Upper lobe of left lung (tissue), 6 donors: ENCODE measurements at places on chromosomes 1 and 21.

DNA sequence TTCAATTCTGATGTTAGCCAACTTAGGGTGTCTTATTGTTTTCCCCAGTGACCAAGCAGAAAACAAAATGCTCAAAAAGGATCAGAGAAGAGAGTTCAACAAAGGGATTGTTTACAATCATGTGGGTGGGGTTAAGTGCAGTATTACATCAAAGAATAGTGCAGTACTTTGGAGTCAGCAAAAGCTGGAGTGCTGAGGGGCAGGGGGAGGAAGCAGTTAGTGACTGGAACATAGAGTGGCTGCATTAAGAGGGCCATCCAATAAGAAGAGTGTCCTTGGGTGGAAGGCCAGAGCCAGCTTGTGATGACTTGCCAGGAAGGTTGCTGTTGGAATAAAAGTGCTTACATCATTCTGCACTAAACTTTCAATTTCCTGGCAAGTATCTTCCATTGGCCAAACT, 175.5 kb downstream of the CYYR1 start:
- H3K36me3 ChIP-seq = no peaks in the 10 kb centered on the region
- H3K27ac ChIP-seq = no peak overlapping the region
- H3K4me1 ChIP-seq = no peaks in the 10 kb centered on the region
- no peak for DNase-seq

DNA sequence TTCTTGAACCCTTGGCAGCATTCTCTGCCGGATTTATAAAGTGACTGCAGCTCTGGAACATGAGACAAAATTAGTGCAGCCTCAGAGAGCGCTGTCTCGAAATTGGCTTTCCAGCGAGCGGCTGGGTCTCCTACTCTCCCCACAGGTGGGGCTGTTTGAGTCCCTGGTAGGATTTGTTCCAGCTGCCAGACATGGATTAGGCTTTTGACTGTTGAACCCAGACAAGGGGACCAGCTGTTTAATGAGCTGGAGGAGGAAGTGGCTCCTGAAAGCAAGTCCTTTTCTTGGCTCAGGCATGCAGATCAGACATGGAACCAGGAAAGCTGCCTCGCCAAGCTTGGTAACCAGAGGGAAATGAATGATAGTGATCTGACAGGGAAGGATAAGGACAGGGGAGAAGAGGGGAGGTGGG, 69.6 kb downstream of the UBIAD1 start:
- no peak overlapping the region for H3K4me3 ChIP-seq
- H3K36me3 ChIP-seq = no peaks in the 10 kb centered on the region
- no peaks in the 10 kb centered on the region for H3K4me1 ChIP-seq
- no peaks in the 10 kb centered on the region for H3K27me3 ChIP-seq
- no peak for DNase-seq

DNA sequence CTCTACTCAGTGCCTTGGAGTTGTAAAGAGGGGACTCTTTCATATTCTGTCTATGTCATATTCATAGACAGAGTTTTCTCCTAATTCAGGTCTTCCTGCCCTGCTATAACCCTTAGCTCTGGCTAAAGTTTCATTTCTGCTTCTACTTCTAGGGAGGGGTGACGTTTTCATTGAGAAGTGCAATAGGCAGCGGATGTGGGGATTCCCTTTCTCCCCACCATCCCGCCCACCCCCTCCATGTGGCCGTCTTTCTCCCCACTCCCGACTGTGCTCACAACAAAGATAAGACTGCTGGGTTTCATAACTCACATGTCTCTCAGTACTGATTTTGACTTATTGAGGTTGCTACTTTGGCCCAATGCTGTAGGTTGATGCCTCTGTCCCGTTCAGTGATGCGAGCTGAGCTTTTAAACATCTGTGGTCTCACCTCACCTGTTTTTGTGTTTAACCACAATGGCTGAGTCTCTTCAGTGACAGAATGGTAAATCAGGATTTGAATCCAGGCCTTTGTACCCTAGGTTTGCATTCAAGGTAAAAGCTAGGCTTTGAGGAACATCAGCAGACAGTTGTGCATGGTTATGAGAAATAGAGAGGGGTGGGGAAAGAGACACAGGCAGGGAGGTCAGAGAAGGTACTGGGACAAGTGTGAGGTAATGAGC, 7.8 kb upstream of the KIF14 start:
- H3K27me3 ChIP-seq = no peaks in the 10 kb centered on the region
- H3K27ac ChIP-seq = no peak overlapping the region
- DNase-seq = no peak

GRCh38 chr1:160681066-160681890, 30.3 kb downstream of the CD48 start:
- H3K27me3 ChIP-seq = no peaks in the 10 kb centered on the region
- H3K4me3 ChIP-seq = no peak overlapping the region
- H3K36me3 ChIP-seq = no peaks in the 10 kb centered on the region

DNA sequence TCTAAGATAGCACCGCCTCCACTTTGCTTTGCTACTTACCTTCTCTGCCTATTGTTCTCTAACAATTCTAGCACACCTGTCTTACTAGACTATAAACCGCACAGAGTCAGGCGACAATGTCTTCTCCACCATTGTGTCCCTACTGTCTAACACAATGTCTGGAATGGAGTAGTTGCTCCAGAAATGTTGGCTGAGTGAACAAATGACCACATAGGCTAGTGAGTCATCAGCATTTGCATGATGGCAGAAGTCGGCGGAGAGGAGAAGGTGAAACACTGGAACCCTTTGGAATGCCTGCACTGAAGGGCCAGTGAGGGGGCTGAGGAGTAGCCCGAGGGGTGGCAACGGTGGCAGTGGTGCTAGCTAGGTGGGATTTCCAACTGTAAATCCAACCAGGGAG, 14.0 kb upstream of the PABPC4 start:
- DNase-seq = no peak
- H3K27me3 ChIP-seq = no peaks in the 10 kb centered on the region
- H3K4me3 ChIP-seq = no peak overlapping the region

GRCh38 chr1:159790237-159790917, 9.6 kb downstream of the DUSP23 start:
- no peak for DNase-seq
- no peaks in the 10 kb centered on the region for H3K36me3 ChIP-seq
- no peak overlapping the region for H3K4me3 ChIP-seq
- no peaks in the 10 kb centered on the region for H3K4me1 ChIP-seq

DNA sequence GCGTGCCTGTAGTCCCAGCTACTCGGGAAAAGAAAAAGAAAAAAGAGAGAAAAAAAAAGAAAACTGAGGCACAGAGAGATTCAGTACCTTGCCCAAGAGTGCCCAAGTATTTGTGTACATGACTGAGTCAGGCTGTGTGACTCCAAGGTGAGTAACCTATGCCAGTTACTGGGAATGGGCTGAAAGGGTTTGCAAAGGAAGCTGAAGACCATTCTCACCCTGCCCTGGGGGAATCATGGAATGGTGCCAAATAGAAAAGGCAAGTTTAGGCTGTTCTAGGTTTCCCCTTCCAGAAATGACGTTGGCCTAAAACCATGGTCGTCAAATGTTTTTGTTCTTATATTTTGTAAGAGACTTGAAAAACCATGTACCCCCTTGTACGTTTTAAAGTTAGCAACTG, 37.9 kb upstream of the LRIG2 start:
- no peak for DNase-seq
- no peak overlapping the region for H3K27ac ChIP-seq
- no peaks in the 10 kb centered on the region for H3K27me3 ChIP-seq
- no peaks in the 10 kb centered on the region for H3K36me3 ChIP-seq
- H3K4me1 ChIP-seq = no peaks in the 10 kb centered on the region
- no peak overlapping the region for H3K4me3 ChIP-seq

- peaks cover 30% of the 10 kb centered on the region for H3K27me3 ChIP-seq
- no peak overlapping the region for H3K4me3 ChIP-seq
- no peak overlapping the region for H3K27ac ChIP-seq
Observed at GRCh38 chr1:110069404-110070281, 829 bp downstream of the ALX3 start.

GRCh38 chr1:174414203-174414602, 33.6 kb upstream of the GPR52 start:
- no peak overlapping the region for H3K27ac ChIP-seq
- no peaks in the 10 kb centered on the region for H3K4me1 ChIP-seq
- no peaks in the 10 kb centered on the region for H3K27me3 ChIP-seq
- DNase-seq = no peak
- no peak overlapping the region for H3K4me3 ChIP-seq
- H3K36me3 ChIP-seq = no peaks in the 10 kb centered on the region

DNA sequence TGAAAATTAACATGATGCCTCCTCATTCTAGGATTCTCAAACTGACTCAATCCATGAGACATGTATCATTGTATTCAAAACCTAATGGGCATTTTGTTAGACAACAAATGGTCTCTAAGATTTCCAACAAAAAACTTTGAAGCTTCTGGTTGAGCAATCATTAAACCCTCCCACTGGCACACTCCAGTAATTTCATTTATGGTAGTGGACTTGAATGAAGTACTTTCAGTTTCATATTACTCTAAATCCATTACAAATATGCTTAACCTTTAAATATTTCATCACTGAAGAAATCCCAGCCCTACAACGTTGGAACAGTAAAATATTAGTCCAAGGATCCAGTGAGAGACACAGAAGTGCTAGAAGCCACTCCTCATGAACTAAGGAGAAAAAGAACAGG, 43.5 kb downstream of the GBP6 start:
- H3K4me3 ChIP-seq = peak overlapping the region; percentile 48
- H3K27me3 ChIP-seq = no peaks in the 10 kb centered on the region
- H3K36me3 ChIP-seq = no peaks in the 10 kb centered on the region
- H3K4me1 ChIP-seq = peaks cover 5% of the 10 kb centered on the region
- DNase-seq = no peak

DNA sequence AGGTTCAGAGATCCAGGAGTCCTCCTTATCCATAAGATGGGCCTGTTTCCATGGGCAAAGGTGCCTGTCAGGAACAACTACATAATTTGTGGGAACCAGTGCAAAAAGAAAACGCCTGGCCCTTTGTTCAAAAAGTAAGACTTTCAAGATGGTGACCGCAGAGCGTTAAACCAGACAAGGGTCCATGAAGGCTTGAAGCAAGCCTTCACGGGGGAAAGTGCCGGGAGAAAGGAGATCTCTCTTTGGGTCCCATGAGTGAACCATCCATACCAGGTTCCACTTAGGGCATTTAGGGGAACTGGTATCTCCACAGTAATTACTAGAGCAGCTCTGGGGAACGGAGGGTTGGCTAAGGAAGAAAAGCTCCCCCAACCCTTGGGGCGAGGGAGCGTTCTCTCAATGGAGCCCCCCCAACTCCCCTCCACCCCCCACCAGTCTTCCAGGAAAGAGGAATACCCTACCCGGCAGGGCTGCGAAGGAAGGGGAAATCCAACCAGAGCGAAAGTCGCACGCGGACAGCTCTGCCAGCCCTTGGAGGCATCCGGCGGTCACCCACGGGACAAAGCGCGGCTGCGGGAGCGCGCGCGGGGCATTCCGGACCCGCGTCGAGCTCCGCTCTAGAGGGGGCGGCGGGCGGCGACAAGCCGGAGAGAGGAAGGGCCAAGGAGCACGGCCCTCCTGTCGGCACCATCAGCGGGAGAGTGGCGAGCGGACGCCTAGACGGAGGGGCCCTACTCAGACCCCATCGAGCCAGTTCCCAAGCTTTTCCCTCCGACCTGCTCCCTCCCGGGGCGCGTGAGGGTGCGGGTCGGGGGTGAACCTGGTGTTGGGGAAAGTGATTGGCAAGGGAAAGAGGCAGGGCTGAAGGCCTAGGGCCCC, 687 bp upstream of the RASSF5 start:
- peak overlapping the region; percentile 79 for H3K27ac ChIP-seq
- peaks cover 12% of the 10 kb centered on the region for H3K27me3 ChIP-seq
- peak; percentile 90 for DNase-seq

GRCh38 chr21:38478782-38479181, 19.5 kb downstream of the ERG start:
- no peak overlapping the region for H3K4me3 ChIP-seq
- H3K4me1 ChIP-seq = peaks cover 9% of the 10 kb centered on the region
- no peak overlapping the region for H3K27ac ChIP-seq

GRCh38 chr1:221783936-221784335, 42.0 kb upstream of the DUSP10 start:
- no peak for DNase-seq
- H3K36me3 ChIP-seq = no peaks in the 10 kb centered on the region
- H3K27ac ChIP-seq = no peak overlapping the region
- no peaks in the 10 kb centered on the region for H3K27me3 ChIP-seq

DNA sequence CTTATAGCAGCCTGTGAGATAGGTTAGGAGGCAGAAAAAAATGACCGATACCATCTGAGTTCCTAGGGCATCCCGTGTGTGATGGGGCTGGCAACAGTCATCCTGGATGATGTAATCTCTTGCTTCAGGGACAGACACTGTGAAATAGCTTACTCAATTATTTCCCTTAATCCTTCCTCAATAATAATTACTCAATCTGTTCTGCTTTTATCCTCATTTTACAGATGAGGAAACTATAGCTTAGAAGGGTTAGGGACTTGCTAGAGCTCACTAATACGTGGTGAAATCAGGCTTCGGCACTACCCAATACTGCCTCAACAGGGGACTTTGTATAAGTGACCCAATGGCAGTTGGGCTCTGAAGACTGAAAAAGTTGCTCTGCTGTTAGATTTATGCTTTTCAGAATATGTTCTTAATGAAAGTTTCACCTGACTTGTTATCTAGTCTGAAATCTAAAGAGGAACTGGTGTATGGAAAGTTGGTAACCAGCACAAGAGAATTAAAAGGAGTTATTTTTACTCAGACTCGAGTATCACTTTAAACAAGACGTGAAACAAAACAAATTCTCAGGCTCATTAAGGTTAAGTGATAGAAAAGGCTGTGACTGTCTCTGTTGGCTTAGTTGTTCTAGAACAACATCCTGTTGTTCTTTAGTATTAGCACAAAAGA, 14.4 kb downstream of the CD55 start:
- no peaks in the 10 kb centered on the region for H3K27me3 ChIP-seq
- no peak overlapping the region for H3K4me3 ChIP-seq
- peaks cover 5% of the 10 kb centered on the region for H3K4me1 ChIP-seq

GRCh38 chr1:67760030-67760821, 73.0 kb downstream of the GNG12 start:
- no peaks in the 10 kb centered on the region for H3K27me3 ChIP-seq
- no peaks in the 10 kb centered on the region for H3K36me3 ChIP-seq
- no peak overlapping the region for H3K27ac ChIP-seq
- H3K4me3 ChIP-seq = no peak overlapping the region

GRCh38 chr1:231558708-231559185, 30.3 kb downstream of the TSNAX start:
- no peaks in the 10 kb centered on the region for H3K27me3 ChIP-seq
- H3K4me1 ChIP-seq = peaks cover 4% of the 10 kb centered on the region
- H3K4me3 ChIP-seq = no peak overlapping the region
- H3K36me3 ChIP-seq = peaks cover 12% of the 10 kb centered on the region
- DNase-seq = no peak
- no peak overlapping the region for H3K27ac ChIP-seq
